Germinal center (tissue), 1 donor: ENCODE measurements at places on chromosomes 12 and 14.

DNA sequence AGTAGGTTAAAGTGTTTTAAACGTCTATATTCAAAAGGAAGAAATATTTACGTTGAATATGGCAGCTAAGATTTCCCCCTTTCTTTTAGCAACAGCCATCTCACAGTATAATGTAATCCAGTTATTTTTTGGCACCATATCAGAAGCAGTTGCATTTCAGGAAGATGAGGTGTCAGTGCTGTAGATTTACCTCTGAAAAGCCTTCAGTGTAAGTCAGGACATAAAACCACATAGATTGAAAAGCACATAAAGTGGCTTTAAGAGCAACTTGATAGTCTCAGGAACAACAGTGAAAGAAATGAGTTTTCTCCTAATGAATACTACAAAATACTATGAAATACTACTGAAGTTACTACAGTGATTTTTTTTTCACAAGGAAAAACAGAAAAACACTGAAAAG, 6.9 kb downstream of the MLH3 start:
- DNase-seq = no peak

DNA sequence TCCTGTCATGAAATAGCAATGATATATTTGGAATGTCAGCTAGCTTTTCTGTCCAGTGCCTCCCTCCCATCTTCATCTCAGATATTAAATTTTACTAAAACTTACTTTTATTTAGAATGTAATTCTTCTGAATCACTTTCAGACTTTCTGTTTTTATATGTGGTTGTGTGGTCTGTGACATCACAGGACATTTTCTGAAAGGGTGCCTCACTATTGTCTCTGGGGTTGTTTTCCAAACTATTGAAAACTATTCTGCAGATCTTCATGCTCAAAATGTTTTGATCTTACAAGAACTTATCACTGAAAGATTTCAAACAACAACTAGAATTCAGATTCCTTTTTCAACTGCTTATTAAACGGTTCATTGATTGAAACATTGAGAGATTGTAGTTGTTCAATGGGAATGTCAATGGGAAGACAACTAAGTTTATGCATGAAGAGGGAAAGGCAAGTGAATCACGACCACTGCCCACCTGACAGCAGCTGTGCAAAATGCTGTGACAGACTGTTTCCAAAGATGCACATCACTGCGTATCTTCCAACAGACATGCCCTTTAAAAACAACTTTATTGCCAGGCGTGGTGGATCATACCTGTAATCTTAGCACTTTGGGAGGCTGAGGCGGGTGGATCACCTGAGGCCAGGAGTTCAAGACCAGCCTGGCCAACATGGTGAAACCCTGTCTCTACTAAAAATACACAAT, 51.3 kb downstream of the KLRG1 start:
- DNase-seq = no peak

DNA sequence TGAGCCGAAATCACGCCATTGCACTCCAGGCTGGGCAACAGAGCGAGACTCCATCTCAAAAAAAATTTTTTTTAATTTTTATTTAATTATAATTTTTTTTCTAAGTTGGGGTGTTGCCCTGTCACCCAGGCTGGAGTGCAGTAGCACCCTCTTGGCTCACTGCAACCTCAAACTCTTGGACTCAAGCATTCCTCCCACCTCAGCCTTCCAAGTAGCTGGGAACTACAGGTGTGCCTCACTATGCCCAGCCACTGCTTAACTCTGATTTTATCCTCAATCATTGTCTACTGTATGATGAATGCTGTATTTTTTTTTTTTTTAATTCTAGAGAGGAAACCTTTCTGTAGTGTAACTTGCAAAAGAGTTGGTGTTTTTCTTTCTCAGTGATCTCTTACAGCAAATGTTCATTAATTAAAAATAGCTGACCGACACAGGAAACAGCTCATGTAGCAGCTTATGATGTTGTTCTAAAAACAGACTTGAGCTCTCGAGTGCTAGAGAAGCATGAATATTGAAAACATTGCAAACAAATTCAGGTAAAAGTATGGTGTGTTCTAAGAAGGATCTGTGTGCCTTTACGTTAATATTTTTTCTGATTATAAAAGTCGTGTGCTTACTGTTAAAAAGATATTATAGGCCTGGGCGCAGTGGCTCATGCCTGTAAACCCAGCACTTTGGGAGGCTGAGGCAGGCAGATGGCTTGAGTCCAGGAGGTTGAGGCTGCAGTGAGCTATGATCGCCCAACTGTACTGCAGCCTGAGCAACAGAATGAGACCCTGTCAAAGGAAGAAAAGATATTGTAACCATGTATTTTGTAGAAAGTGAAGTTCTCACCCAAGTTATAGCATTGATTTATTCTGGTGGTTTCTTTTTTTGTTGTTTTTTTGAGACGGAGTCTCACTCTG, 68.9 kb downstream of the FGD4 start:
- DNase-seq = peak; percentile 14

DNA sequence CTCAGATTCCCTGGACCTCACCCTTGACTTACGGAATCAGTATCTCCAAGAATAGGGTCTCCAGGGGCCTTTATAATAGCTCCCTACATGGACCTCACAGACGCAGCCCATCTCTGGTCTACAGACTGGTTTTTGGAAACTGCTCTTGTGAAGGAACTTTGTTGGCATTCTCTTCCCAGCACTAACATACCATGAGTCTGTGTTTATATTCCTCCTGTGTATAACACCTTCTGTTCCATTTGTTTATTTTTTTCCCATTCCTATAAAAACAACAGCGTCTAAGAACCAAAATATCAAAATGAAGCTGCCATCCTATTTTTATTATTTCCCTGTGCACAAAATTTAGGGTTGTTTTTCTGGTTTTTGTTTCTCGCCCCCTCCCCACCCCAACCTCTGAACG, 131.1 kb downstream of the NEDD1 start:
- DNase-seq = no peak

DNA sequence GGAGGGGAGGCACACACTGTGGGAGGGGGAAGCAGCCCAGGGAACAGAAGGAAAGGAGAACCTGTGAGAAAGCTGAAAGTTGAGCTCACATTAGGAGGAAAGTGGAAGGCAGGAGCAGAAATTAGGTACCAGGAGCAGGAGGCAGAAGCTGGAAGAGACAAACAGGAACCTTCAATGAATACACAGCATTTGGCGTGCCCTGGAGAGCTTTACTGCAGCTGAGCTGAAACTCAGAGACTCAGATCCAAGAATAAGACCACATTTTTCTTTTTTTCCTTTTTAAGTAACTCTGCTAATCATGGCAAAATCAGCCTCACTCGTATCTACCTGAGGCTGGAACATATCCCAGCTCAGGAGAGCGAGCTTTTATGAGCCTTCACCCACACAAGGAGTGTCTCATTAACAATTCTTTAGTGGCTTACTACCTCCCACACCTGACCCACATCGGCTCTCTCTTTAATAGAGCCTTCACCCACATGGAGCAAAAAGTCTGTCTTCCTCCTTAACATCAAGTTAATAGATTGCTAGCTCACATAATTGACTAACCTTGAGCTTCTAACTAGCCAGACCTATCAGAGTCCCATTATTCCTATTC, 18.2 kb upstream of the CERS5 start:
- DNase-seq = no peak

DNA sequence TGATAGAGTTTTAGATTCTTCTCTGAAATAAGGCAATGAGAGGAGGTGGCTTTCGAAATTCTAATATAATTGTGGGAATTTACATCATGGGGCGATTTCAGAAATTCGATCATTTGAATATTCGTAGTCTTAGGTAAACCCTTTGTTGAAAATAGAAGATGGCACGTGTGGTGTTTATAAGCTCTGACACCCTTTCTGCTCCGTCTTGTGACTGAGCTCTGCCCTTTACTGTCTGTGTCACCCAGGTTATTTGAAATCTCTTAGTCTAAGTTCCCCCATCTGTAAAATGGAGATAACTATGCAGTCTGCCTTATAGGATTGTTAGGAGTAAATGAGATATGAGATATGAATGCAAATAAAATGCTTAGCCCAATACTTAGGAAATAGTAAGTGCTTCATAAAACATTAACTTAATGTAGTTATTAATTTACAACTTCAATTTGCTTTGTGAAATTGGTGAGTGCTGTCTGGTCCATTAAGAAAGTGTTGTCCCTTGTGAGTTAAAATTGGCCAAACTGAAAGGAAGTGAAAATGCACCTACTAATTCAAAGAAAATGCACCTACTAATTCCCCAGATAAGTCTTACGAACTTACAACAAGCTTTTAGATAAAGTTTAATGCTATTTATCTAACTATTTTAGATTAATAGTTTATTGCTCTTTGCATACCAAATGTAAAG, 1.5 kb downstream of the BMAL2 start:
- DNase-seq = peak; percentile 14

- DNase-seq = no peak
Observed at GRCh38 chr12:114265036-114265435, 140.9 kb downstream of the TBX5 start.

DNA sequence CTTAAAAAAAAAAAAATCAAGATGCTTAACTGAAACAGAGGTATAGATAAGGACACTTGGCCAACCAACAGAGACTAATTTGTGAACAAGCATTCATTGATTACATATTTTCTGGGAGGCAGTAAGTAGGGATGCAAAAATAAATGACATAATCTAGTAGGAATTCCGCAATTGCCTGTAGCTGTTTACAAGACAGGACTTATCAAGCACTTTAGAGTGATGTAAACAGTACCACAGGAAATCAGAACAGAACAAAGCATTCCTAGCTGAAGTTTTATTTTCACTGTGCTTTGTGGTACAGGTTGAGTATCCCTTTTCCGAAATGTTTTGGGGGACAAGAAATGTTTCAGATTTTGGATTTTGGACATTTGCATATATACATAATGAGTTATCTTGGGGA, 68.2 kb upstream of the FGD4 start:
- no peak for DNase-seq
